ENCODE measurements at places on chromosomes 6 and 20.

GRCh38 chr20:44022464-44022863, 107.8 kb downstream of the TOX2 start:
- no peak for DNase-seq

DNA sequence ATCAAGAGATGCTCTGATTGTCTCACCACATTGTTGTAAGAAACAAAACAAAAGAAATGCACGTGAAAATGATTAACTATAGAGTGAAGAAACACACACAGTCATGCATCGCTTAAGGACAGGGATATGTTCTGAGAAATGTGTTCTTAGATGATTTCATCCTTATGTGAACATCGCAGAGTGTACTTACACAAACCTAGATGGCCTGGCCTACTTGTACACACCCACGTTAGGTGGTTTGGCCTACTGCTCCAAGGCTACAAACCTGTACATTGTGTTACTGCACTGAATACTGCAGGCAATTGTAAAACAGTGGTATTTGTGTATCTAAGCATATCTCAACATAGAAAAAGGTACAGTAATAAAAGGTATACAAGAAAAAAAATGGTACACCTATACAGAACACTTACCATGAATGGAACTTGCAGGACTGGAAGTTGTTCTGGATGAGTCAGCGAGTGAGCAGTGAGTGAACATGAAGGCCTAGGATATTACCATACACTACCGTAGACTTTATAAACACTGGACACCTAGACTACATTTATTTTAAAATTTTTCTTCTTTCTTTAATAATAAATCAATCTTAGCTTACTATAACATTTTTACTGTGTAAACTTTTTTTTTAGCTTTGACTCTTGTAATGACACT, 48.6 kb downstream of the FKBP5 start:
- no peak for DNase-seq

DNA sequence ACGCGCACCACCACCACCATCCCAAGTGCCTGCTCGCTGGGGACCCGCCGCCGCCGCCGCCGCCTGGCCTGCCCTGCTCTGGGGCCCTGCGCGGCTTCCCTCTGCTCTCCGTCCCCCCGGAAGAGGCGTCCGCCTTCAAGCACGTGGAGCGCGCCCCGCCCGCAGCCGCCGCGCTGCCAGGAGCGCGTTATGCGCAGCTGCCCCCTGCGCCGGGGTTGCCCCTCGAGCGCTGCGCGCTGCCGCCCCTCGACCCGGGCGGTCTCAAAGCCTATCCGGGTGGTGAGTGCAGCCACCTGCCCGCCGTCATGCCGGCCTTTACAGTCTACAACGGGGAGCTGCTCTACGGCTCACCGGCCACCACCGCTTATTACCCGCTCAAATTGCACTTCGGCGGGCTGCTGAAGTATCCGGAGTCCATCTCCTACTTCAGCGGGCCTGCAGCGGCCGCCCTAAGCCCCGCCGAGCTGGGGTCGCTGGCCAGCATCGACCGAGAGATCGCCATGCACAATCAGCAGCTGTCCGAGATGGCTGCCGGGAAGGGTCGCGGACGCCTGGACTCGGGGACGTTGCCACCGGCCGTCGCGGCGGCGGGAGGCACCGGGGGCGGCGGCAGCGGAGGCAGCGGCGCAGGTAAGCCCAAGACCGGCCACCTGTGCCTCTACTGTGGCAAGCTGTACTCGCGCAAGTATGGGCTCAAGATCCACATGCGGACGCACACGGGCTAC, 7.2 kb downstream of the PRDM13 start:
- DNase-seq = peak; percentile 40

GRCh38 chr6:108587258-108588059, 26.7 kb downstream of the FOXO3 start:
- DNase-seq = no peak

- no peak for DNase-seq
Measured at GRCh38 chr6:54044059-54044458, 67.2 kb upstream of the MLIP start.

- no peak for DNase-seq
Measured at GRCh38 chr20:33391722-33392415, 9.4 kb downstream of the CDK5RAP1 start.

DNA sequence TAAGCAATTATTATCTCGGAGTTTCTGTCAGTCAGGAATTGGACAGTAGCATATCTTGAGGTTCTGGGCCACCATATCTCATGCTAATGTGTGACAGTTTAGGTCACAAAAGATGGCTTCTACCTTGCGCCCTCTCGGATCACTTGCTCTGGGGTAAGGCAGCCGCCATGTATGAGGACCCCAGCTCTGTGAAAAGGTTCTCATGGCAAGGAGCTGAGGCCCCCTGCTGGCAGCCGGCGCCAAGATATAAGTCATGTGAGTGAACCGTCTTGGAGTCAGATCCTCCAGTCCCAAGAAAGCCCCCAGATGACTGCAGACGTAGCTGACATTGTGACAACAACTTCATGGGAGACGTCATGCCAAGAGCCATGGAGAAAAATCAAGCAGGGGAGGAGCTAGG, 670.8 kb downstream of the KIF16B start:
- DNase-seq = no peak

DNA sequence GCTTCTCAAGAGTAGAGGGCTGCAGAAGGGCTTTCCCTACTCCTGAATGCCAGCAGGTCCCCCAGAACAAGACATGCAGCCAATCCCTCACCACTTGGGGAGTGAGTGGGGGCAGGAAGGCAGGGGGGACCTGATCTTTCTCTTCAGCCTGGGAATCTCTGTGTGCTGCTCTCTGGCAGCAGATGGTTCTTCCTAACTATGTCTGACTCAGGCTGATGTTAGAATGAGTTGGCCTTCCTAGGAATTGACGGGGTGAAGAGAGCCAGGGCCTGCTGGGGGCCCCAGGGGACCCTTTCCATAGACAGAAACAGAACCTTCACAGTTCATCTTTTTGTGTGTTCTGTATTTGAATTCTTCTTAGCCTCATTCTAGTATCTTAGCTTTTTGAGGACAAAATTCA, 29.0 kb upstream of the TCP11 start:
- DNase-seq = no peak

DNA sequence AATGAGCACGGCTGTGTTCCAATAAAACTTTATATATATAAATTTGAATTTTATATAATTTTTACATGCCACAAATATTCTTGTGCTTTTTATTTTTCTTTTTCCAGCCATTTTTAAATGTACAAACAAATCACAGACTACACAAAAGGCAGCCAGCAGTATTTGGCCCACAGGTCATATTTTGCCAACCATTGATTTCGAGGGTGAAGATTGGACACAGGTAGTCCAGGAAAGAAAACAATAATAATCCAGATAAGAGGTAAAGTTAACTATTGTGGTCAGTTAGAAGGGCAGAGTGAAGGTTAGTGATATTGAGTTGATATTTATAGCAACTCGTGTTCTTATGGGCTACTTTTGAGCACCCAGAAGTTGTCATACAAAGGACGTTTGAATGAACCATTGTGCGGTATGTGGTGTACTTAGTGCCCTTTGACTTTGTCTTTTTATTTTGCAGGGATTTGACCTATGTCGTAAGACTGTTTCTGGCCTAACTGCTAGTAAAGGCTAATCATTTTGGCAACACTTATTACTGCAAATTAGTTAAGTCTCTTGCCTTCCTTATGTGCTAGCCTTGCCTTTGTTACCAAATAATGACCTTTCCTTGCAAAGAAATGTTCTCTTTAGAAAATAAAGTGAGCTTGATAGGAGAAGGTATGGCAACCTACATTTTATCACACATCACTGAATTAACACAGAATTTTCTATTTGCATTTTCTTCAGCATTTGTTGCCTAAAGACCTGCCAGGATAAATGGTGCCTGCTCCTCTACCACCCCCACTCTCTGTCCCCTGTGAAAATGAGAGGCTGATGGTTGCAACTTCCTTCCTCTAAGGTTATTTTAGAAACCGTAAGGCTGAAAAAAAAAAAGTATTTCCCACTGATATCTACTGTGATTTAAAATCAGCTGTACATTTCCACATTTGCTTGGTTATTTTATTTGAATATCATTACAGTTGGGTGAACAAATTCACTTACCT, 493.9 kb upstream of the SOX4 start:
- DNase-seq = no peak

- DNase-seq = no peak
Measured at GRCh38 chr20:36850759-36851158, 25.2 kb upstream of the TLDC2 start.

DNA sequence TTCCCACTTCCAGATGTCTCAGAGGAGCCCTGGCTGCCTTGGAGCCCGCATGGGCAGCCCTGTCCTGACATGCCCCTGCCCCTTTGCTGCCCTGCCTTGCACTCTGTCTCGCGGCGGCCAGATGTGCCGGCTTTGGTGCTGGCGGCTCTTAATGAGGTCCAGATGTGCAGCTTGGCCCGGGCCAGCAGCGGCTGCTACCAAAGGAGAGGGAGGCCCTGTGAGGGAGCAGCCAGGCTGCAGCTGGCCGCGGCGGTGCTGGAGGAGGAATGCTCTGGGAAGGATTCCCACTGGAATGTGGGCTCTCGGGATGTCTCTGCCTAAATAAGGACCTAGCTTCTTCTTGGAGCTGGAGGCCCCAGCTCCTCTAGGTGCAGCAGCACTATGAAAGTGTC, 72.4 kb downstream of the FGD2 start:
- DNase-seq = no peak

DNA sequence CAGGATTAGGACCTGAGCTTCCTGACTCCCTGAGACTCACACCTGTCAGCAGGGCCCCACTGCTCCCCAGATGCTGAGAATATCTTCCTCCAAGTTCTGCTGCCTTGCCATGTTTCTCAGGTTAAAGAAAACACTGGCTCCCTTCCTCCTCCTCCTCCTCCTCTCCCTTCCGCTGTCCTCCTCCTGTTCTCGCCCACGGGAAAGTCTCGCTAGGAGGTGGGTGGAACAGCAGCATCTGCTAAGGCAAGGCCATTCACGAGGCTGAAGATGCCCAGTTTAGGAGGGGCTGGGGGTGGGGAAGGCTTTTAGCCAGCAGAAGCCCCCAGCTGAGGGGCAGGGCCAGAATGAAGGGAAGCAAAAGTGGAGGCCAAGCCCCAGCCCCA, 23.8 kb downstream of the KCNK15 start:
- DNase-seq = no peak

DNA sequence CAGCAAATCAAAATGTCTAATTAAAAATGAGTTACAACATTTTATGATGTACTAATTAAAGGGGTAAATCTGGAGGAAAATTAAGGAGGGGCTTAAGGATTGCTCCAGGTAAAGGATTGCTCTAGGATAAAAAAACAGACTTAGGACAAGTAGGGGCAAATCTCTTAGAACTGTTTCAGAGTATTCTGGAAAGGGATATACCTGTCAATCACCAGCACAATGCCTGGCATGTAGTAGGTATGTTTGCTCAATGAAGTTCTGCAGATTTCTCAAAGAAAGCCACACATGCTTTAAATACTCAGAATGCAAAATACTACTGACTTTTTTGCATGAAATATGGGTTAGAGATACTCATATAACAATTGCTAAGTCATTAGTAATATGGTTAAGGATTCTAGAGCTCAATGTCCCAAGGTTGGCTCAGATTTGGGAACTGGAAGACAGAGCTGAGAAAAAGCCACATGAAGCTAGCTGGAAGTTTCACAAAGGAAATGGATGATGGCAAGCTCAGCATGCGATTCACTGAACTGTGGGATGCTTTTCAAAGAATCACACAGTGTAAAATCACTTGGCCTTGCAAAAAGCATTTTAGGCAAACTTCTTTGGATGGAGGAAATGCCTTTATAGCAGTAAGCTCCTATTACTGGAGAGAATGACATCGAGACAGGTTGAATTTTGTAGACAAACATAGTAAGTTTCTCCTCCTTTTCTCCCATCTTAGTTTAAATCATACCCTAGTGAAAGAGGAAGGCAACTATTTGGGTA, 72.8 kb downstream of the MAP3K5 start:
- no peak for DNase-seq

GRCh38 chr6:5318617-5319272, 57.4 kb downstream of the FARS2 start:
- no peak for DNase-seq

DNA sequence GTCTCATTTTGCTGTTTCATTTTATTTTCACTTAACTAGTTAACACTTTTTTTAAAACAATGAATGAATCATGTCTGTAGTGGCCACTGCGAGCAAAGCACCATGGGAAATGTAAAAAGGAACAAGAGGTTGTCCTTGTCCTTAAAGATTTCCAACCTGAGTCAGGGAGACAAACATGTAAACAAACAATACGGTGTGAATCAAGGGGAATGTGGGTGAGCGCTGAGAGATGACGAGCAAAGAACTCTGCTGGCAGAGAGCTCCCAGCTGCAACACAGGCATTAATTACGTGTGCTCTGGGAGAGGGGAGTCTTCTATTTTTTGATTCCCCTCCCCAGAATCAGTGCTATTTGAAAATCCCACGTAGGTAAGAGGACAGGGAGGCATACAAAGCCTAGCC, 84.3 kb downstream of the ATXN1 start:
- no peak for DNase-seq

GRCh38 chr6:108637963-108638362, 77.2 kb downstream of the FOXO3 start:
- DNase-seq = no peak

DNA sequence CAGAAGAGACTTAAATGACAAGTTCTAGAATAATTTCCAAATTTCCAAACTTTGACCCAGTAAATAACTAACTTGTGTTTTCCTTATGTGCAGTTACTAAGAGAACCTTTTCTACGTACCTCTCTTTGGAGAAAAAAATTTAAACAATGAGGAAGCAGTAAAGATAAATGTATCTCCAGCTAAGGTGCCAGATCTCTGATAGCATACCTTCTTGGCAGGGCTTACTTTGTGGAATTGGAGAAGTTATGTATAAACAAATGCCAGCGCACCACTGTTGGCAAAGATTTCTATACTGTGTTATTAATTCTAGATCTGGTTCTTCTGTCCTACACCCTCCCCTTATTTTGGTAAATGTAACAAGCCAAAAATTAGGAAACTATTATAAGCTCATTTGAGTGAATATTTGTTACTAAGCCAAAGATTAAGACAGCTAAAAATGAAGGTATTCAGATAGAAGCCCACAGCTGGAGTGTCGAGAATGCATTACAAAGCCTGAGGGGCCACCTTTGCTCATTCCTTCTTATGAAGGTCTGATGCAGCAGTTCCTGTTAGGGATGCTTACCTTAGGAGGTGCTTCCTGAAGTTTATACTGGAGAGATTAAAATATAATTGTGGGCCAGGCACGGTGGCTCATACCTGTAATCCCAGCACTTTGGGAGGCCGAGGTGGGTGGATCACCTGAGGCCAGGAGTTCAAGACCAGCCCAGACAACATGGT, 373.1 kb upstream of the SOX4 start:
- no peak for DNase-seq

- no peak for DNase-seq
Measured at GRCh38 chr20:22974354-22974753, 60.8 kb upstream of the SSTR4 start.

DNA sequence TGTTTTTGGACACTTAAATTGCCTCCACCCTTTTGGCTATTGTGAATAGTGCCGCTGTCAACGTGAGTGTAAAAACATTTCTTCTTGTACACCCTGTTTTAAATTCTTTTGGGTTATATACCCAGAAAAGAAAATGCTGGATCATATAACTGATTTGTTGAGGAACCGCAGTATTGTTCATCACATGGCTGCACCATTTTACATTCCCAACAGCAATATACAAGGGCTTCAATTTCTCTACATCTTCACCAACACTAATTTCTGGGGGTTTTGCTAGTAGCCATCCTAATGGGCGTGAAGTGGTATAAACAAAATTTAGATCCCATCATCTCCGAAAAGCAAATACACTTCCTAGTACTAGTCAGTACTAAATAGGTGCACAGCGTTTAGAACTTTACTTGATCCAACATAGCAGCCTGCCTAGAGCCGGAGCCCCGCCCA, 579 bp upstream of the BPHL start:
- DNase-seq = no peak

Data from DMS153 (cell line).